ENCODE measurements at places on chromosomes 12 and 14.
A peak's percentile ranks its signal among the peaks of the same experiment; 100 is the strongest.

- DNase-seq, result no peak
These were observed 22.9 kb upstream of the VPS37B start for GRCh38 chr12:122918827-122919226.

DNA sequence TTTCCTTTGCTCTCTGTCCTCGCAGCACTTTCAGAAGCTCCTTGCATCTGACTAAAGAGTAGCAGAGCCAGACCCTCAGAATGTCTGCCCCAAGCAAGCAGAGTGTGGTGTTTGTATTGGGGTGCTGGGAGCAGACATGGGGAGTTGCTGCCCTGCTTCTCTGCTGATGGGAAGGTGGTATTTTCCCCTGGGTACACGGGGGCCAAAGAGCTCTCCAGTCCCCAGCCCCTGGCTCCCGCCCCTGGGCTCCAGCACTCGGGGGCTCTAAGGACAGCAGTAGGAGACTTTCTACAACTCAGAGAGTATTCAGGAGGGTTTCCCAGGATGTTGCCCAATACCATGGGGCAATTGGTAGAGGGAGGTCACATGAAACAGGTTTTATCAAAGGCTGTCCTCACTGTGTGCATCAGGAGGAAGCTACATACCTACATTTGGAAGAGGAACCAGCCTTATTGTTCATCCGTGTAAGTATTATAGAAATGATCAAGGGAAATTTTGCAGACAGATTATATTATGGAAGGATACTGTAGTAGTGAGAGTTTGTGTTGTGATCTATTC lies 50.3 kb downstream of the DAD1 start:
- no peak for DNase-seq

- no peak for DNase-seq
These were observed 97.4 kb upstream of the SSTR1 start for GRCh38 chr14:38110258-38110657.

GRCh38 chr12:6768990-6769389 lies 2.8 kb downstream of the PTMS start:
- DNase-seq, result no peak

- DNase-seq, result no peak
These were observed 912.4 kb upstream of the ATXN7L3B start for GRCh38 chr12:73625226-73625625.

DNA sequence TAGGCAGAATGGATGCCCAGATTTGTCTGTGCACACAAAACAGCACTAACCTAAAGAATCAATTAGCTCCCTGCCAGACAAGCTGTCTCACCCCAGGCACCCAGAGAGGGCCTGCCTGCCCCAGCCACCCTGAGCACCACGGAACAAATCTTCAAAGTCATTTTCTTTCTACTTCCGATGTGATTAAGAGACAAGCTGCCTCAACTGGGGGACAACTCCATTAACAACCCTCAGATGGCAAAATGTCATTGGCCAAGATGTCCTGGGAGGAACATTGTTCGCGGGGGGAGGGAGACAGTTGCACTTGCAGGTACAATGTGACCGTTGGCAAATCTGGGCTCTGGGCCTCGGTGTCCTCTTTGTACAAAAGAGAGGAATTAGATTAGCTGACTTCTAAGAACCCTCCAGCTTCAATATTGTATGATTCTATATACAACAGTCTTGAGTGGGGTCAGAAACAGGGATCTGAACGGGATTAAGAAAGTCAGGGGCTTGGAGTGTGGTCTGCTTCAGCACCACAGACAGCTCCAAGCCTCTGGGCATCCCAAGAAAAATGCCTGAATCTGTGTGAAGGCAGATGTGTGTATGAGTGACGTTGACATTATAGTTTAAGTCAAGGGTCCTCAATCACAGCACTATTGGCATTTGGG lies 42.8 kb upstream of the CMKLR1 start:
- DNase-seq, result no peak

- no peak for DNase-seq
These were observed 90.1 kb upstream of the FOXG1 start for GRCh38 chr14:28676479-28676878.

DNA sequence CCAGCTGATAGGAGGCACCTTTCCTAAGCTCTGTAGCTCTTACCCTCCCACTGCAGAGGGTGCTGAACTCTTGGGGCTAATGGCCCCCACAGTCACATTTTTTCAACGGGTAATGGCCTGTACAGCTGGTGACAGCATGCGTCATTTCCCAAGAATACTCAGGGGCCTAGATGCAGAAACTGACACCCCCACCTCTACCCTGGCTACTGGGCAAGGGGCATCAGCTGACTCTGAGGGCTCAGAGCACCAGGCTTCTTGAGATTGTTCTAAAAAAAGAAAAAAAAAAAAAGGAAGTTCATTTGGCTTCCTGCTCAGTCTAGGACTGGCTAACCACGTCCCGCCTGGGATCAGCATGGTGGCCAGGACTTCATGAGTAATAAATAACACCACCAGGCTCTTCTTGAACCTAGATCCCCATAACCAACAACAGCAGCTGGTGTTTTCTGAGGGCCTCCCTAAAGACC lies 35.2 kb downstream of the ZFP36L1 start:
- DNase-seq, result no peak

DNA sequence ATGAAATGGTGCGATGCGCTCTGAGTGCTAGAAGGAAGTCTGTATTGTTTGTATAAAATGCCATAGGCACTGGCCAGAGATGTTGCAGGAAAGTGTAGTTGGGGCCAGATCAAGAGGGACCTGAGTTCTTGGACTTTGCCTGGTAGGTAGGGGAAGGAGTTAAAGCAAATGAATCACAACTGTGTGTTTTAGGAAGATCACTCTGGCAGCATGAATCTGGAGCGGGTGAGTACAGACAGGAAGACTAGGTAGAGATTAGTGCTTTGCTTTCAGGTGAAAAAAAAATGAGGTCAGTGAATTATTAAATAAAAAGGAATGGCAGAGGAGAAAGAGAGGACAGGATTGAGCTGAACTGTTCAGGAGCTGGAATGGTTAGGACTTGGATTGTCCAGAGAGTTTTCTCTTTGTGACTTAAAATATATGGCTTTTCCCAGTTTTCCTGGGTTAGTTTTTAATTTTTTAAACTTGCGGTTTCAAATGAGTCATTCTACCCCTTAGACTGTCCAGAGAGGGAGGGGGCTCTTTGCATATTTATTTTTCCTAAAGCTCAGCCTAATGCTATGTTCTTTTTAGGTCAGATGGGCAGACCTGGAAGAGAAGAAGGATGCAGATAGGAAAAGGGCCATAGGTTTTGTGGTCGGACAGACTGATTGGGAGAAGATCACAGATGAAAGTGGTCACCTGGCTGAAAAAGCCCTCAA lies 41.1 kb downstream of the PROX2 start:
- DNase-seq, result no peak

- no peak for DNase-seq
These were observed at the start of gene DENND5B for GRCh38 chr12:31590642-31591379. Gene DENND5B (minus strand): TSS chr12:31591136. CDS start chr12:31590832, 304 bp downstream.

DNA sequence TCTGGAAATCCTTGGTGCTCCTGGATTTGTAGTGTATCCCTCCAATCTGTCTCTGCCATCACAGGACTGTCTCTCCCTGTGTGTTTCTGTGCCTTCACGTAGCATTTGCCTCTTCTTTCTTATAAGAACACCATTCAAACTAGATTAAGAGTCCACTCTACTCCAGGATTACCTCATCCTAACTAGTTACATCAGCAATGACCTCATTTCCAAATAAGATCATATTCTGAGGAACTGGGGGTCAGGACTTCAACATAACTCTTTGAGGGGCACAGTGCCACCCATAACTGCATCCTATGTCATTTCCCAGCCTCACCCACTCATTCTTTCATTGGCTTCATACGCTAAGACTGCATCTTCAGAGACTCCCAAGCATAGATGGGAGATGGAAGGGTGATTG lies 106.2 kb downstream of the NT5DC3 start:
- DNase-seq, result no peak

DNA sequence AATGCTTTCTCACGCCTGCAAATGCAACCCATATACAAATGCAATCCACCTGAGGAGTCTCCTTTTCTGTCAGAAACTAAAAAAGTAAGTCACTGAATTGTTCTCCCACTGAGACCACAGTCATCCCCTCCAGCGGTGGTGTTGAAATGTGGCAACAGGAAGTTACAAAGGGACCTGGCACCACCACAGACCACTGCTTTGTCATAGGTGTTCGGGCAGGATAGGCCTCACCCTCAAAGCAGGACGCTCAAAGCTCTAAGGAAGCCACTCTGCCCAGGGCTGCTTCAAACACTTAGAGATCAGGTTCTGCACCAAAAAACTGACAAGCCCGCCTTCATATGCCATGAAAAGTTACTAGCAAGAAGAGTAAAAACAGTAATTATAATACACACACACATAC lies 11.3 kb downstream of the PHLDA1 start:
- peak; percentile 53 for DNase-seq

DNA sequence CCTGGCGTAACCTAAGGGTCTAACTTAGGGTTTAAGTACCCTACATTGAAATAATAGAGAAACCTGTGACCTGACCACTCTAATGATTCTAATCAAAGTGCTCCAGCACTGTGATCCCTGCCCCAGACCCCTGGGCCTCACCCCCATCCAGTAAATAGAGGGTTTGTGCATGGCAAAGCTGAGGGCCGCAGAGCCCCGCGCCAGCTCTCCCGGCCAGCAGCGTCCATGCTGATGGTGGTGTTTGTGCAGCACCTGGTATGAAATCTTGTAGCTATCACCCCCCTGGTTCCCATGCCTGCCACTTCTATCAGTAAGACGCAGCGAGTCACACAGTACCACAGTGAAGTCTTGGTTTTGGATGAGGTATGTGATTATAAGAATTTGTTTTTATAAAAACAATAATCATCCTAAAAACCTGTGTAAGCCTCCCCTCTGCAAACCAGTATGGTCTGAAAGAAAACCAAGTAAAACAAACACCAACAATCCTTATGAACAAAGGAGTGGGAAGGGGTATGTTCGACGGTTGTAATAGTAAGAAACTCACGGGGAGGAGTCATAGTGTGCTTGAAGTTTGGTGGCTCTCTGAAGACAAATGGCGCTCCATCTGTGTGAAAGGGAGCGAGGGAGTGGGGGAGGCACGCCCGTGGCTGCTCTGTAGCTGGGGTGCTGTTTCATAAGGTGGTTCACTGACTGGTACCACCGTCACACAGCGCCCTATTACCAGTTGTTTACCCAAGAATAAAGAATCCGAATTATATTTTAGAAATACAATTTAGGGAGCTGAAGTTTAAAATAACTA lies 156.2 kb downstream of the CACNA1C start:
- no peak for DNase-seq

DNA sequence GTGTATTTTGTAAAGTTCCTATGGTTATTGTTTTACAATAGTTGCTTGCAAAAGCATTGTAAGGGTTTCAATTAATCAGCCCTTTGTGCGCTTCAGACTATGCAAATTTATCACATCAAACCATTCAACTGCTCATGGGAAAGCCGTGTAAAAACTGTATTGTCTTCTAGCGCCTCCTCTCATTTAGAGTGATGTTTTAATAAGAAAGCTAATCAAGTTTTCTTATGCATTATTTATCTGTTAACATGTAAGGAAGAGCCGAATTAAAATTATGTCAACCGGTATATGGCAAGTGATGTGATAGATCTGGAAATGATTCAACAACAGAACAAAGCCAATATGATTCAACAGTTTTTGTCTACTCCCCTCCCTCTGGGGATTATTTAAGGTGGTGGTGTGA lies 92.5 kb upstream of the RFX4 start:
- no peak for DNase-seq

DNA sequence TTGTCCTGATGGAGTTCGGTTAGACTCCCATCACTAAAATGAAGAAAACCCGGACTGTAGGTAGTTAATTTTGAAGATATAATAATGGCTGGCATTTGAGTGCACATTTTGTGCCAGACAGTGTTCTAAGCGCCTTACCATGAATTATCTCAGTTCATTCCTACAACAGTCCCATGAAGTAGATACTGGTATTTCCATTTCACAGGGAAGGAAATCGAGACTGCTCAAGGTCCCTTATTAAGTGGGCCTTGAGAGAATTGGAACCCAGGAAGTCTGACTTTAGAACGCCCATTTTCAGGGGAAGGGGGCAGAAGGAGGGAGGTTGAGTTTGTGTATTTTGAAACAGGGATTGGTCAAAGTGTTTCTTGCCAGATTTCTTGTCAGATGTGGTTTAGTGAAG lies 855 bp downstream of the MNAT1 start:
- no peak for DNase-seq

GRCh38 chr12:79063258-79063657 lies 198.7 kb downstream of the SYT1 start:
- no peak for DNase-seq

DNA sequence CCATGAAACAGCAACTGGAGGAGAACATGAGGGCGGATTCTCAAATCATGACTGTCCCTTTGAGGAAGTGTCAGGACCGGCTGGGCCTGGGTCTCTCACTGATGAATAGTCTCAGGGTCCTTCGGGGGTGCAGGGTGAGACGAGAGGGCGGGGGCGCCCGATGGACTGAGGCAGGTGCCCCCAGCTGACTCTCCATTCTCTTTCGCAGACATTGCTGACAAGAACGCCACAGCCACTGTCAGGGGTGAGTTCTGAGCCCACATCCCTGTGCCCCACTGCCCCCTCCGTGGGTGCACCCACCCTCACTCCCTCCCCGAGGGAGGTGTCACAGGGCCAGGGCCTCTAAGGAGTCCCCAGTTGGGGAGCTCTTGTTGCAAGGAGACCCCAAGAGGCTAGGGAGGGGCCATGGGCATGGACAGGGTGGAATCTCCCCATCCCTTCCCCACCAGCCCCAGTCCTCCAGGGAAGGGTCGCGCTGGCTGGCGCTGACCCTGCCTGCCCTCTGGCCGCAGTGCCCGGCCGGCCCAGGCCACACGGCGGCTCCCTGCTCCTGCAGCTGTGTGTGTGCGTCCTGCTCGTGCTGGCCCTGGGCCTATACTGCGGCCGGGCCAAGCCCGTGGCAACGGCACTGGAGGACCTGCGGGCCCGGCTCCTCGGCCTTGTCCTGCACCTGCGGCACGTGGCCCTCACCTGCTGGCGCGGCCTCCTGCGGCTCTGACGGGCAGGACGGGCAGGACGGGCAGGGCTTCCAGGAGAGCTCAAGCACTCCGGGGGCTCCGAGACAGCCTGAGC lies 8.7 kb downstream of the C14orf180 start:
- DNase-seq, result no peak

- DNase-seq, result no peak
These were observed 798.5 kb downstream of the DIO2 start for GRCh38 chr14:79412822-79413221.

- no peak for DNase-seq
These were observed 151.3 kb upstream of the DCN start for GRCh38 chr12:91333966-91334365.

- DNase-seq, result no peak
These were observed 565.8 kb upstream of the ATP2B1 start for GRCh38 chr12:90274407-90274806.

DNA sequence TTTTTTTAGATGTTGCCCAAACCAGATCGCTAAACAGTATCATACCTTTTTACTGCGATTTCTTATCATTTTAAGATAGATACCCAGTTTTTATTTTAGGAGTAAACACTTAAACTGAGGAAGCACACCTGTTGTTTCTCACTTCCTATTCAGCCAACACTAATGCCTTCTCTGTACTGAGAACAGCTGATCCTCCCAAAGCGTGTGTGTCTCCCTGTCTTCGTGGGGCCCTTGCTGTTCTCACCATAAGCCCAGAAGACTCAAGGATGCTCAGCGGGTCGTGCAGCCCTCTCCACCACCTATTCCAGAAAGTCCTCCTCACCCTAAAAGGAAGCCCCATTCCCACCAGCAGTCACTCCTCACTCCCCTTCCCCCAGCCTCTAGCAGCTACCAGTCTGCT lies 14.8 kb downstream of the PPP2R5C start:
- no peak for DNase-seq
